ENCODE measurements at places on chromosomes 12 and 14.
A peak's percentile ranks its signal among the peaks of the same experiment; 100 is the strongest.

DNA sequence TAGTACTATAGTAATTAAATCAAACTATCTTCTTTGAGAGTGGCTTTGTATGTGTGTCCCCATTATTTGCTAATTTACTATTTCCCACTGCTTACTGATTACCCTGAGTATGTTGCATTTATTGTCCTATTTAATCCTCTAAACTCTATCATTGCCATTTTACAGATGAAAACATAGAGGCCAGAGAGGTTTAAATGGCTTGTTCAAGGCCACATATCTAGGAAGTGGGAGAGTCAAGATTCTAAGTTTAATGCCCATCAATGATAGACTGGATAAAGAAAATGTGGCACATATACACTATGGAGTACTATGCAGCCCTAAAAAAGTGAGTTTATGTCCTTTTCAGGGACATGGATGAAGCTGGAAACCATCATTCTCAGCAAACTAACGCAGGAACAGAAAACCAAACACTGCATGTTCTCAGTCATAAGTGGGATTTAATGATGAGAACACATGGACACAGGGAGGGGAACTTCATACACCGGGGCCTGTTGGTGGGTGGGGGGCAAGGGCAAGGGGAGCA is 419.7 kb downstream of the ZFP36L1 start:
- no peak for DNase-seq

- no peak for DNase-seq
These were observed 2.0 kb upstream of the BEGAIN start for GRCh38 chr14:100589071-100589759.

GRCh38 chr12:124588751-124589267 is 21.4 kb upstream of the NCOR2 start:
- peak; percentile 63 for DNase-seq

DNA sequence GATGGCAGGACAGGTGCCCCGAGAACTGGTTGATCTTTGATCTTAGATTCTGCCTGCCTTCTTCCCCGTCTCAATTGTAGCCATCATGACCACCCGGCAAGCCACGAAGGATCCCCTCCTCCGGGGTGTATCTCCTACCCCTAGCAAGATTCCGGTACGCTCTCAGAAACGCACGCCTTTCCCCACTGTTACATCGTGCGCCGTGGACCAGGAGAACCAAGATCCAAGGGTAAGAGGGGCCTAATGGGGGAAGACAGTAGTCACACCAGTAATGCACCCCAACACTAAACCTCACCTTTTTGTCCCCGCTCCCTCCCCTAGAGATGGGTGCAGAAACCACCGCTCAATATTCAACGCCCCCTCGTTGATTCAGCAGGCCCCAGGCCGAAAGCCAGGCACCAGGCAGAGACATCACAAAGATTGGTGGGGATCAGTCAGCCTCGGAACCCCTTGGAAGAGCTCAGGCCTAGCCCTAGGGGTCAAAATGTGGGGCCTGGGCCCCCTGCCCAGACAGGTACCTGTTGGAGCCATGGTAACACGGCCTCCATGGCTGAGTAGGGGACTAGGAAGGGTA is 556 bp downstream of the TROAP start:
- DNase-seq = no peak
